Fibroblast of skin of right biceps (primary cell): ENCODE measurements at places on chromosomes 2 and 18.

GRCh38 chr18:32968248-32968647 lies 195.4 kb upstream of the KLHL14 start:
- peak; percentile 31 for DNase-seq

DNA sequence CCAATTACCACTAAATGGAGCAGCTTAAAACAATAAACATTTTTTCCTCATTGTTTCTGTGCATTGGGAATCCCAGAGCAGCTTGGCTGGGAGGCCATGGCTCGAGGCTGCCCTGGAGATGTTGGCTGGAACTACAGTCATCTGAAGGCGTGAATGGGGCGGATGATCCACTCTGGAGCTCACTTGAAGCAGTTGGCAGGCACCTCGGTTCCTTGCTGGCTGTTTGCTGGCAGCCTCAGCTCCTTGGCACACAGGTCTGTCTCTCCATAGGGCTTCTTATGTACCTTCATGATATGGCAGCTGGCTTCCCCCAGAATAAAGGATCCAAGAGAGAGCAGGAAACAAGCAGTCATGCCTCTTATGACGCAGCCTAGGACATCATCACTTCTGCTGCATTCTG lies 227.0 kb upstream of the COPS8 start:
- no peak for DNase-seq

- no peak for DNase-seq
Observed at GRCh38 chr2:197821550-197822289, 17.3 kb downstream of the PLCL1 start.

GRCh38 chr2:224261326-224261725 lies 140.6 kb downstream of the FAM124B start:
- peak; percentile 51 for DNase-seq

- no peak for DNase-seq
Observed at GRCh38 chr2:64173156-64174135, 29.2 kb upstream of the PELI1 start.

- no peak for DNase-seq
Observed at GRCh38 chr2:133426791-133427190, 141.5 kb downstream of the NCKAP5 start.

GRCh38 chr2:142415461-142415860 lies 284.6 kb upstream of the LRP1B start:
- no peak for DNase-seq

DNA sequence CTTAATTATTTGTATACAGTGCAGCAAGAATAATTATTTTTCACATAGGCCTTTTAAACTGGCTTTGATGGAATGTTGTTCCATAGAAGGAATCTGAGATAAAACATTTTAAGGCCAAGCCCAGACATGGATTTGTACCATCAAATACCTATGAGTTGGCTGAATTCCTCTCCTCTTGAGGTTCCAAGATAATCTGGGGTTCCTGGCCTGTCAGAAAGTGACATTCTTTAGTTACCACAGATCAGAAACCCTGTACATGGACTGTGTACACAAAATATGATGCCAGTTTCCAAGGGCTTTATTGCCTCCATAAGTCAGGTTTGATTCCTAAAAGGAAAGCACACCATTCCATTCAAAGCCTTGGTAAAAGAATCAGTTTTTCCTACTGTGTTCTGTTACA lies 1256.7 kb upstream of the NRXN1 start:
- no peak for DNase-seq

GRCh38 chr18:32368170-32368569 lies 102.5 kb downstream of the GAREM1 start:
- DNase-seq, result no peak

GRCh38 chr2:240963065-240963867 lies 35.2 kb upstream of the SNED1 start:
- DNase-seq, result no peak

DNA sequence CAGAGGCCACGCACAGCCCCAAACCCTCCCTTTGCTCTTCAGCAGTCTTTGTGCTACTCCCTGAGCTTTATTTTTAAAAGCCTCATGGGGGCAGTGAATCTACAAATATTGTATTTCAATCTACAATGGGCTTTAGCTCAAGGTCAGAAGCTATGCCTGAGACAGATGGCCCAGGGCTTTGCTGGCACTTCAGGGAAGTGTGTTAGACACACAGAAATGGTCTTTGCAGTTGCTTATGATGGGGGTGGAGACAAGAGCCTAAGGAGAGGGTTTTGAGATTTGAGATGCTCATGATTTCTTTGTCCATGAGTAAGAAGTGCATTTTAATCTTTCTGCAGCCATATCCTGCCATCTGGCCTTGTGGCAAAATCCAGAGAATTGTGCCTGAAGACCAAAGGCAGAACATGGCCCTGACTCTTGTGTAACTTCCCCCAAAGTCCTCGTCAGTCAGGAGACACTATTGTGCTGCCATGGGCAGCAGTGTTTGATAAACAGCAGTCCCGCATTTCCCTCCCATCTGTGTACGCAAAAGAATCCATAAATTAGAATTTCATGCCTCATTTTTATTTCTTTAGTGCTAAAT lies 92.6 kb downstream of the VAPA start:
- DNase-seq, result peak; percentile 54

DNA sequence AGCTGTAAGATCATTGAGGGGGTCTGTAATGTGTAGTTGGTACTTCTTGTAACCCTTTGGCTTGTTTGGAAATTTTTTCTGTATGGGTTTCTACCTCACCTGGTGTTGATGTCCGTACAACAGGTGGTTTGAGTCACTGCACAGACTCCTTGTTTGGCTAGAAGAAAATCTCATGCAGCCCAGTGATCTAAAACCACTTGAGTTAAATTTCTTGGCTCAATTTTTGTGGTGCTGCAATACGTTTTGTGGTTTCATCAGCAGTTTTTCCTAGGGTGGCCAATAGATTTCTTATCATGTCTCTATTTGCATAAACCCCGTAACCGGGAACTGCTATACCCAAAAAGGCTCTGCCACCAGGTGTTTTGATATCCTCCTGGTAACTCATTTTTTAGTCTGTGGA lies 43.4 kb downstream of the CERS6 start:
- no peak for DNase-seq

DNA sequence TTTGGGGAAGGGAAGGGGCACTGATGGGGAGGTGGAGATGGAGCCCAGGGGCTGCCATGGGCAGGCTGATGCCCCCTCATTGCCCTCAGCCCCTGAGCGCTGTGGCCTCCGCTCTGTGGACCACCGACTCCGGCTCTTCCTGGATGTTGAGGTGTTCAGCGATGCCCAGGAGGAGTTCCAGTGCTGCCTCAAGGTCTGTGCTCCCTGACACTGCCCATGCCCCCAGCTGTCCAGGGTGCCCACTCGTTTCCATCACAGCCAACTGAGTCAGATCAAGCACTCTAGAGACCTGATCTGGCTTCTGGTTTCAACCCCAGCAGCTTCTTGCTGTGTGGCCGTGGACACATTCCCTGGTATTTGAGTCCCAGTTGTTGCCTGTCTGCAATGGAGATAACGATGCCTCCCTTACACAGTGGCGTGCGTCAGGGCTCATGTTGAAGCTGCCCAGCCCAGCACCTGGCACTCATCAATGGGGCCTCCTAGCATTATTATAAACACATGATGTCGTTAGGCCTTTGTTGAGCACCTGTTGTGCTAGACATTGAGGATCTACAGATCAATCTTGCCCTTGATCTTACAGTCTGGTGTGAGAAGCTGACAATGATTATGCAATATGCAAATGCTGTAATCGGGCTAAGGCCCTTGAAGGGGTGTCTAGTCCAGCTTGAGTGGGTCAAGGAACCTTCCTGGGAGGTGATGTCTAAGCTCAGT lies 14.4 kb downstream of the STK11IP start:
- no peak for DNase-seq

DNA sequence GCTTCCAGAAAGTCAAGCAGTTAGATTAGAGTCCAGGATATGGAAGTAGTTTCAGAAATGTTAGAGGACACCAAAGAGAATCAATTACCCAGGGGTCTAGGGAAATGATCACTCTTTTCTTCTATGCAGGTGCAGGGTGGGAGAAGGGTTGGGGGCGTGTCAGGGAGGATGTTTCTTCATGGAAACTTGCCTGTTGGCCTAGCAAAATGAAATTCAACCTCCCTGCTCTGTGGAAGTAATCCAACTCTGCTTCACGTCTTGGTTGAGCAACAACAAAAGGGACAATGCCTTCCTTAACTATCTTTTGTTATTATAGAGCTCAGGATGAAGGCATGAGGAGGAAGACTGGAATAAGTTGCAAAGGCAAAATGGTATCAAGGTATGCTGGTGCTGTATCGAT lies 210.8 kb upstream of the ETAA1 start:
- no peak for DNase-seq

- DNase-seq, result no peak
Observed at GRCh38 chr2:152622219-152622618, 95.0 kb downstream of the PRPF40A start.

DNA sequence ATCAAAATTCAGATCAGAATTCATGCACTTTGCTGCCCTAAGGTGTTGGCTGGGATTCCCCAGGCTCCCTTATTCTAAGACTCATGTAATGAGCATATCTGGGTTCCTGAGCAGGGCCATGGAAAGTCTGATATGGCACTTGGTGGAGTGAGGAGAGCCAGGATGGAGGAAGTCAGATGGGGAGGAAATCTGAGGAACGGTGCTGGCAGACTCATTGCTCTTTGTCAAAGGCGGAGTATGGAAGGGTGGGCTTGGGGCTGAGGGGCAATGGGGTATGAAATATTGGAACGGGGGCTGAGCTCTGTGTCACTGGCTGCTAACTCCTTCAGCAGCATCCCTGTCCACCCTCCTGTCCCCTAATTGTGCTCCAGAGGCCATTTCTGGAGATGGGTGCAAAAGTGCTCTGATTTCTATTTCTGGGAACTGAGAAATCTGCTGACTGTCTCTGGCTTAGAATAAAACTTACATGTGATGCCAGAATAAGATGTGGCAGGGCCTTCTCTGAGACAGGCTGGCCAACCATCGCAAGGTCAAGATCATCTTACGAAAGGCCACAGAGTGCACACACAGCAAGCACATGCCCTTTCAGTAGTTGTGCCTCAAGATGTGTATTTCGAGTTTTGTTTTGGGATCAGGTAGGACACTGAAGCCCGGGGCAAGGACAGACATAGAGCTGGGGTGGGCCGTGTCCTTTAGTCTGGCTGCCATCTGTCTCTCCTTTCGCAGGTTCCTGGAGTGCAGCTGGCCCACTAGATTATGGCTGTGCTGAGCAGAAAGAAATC lies 480.0 kb upstream of the HS6ST1 start:
- DNase-seq, result no peak

GRCh38 chr2:128425731-128426620 lies 107.3 kb upstream of the HS6ST1 start:
- peak; percentile 49 for DNase-seq

- no peak for DNase-seq
Observed at GRCh38 chr2:210795506-210795905, 239.1 kb downstream of the CPS1 start.

DNA sequence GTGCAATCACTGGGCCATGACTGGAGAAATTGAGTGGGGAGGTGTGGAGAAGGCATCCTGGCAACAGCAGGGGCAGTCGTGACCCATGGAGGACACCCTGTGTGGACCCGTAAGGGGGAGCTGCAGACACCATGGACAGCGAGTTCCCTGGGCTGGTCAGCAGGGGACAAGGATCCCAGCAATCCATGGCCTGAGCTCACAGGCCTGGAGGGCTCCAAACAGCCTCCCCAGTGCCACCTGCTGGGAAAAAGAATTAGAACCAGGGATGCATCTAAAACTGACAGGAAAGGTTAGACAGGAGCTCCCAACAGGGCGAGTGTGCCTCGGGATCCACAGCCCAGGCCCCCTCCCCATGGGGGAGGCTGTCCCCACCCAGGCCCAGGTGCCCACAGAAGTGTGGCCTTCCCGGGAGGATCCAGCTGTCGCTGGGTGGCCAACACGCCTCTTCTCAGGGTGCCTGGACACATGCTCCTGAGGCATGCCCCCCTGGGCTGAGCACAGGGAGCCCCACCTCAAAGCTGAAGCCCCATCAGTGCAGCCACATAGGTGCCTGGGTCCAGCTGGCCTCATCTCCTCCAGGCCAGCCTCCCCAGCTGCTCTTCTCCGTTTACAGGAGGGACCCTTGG lies 20.5 kb upstream of the KIF1A start:
- DNase-seq, result peak; percentile 41
